ENCODE measurements at places on chromosomes 6 and 20.

DNA sequence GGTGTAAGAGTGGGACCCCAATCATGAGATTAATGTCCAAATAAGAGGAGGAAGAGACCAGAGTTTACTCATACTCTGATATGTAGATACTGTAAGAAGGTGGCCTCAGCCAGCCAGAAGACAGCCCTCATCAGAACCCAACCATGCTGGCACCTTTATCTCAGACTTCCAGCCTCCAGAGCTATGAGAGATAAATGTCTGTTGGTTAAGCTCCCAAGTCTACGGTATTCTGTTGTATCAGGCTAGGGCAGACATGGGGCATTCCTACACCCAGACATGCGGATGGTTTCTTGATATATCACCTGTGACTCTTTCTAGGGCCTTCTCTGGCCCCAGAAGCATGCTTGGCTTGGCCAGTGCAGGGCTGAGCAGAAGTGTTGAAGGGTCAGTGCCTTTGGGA, 247.4 kb upstream of the RIN2 start:
- no peak for DNase-seq

- DNase-seq, result no peak
Observed at GRCh38 chr20:2767768-2768631, 32.4 kb downstream of the CPXM1 start.

DNA sequence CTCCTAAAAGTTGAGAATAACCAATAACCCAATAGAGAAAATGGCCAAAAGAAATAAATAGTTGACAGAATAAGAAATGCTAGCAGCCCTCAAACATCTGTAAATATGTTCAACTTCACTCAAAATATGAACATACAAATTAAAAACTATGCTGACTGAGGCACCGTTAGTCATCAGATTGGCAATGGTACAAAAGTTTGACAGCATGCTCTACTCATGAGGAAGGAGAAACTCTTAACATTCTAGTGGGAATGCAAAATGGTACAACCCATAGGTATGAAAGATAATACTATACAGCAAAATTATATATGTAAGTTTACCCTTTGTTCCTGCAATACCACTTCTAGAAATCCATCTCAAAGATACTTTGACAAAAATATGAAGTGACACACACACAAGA, 1.6 kb upstream of the ZSCAN12 start:
- no peak for DNase-seq

- no peak for DNase-seq
Observed at GRCh38 chr20:56664796-56665195, 35.7 kb downstream of the TFAP2C start.

GRCh38 chr6:74250161-74250818, 554.3 kb downstream of the CD109 start:
- DNase-seq, result no peak

DNA sequence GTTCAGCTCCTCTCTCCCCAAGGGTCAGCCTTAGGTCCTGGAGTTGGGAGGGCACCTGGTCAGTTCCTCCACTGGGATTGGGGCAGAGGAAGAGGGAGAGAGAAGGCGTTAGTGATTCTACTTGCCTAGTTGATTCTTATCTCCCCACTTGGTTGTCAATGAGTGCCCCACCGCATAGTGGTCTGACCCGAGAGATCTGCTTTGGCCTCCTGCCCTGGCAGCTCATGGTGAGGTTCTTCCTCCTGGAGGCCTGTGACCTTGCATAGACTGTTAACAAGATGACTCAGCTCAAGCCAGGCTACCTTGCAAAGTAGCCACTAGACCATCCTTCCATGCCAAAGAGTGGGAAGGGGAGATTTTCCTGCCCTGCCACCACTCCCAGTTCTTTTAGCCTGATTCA, 160.6 kb downstream of the TMEM200A start:
- no peak for DNase-seq

All from CD4-positive, alpha-beta T cell treated with Interferon alpha-2 for 1 hour (primary cell).